Neural crest cell (in vitro differentiated cells): ENCODE measurements at places on chromosomes 11 and 22. TPM values are rescaled to one million over a fixed set of nuclear protein-coding genes. Genes with fewer than 3 reads are reported as not detected.
A peak's percentile ranks its signal among the peaks of the same experiment; 100 is the strongest.

DNA sequence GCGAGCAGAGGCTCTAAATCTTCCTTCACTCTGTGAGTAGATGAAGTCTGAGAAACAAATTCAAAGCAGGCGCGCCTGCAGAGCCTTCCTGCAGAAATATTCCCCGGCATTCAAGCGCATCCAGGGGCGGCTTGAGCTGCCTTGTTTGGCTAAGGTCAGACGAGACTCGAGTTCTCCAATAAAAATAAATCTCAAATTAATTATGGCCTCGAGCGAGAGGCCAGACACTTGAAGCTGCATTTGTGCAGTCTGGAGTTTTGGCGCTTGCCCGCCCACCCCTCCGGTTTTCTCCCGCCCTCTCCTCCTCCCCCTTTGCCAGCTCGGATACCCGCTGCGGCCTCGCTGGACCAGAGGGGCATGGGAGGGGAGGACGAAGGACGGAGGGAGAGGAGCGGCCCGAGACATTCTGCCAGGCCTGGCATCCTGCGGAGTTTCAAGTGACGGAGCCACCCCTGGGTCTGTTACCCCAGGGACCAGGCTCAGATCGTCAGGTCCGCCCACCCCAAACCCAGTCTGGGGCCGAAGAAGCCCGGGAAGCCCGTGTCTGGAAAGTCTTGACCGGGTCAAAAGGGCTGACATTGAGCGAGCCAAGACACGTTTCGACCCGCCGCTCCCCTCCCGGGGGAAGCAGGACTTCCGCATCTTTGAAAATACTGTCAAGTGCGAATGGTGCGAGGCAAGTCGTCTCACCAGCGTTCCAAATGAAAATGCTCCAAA, 3.8 kb upstream of the FLI1 start:
- no peak for DNase-seq

DNA sequence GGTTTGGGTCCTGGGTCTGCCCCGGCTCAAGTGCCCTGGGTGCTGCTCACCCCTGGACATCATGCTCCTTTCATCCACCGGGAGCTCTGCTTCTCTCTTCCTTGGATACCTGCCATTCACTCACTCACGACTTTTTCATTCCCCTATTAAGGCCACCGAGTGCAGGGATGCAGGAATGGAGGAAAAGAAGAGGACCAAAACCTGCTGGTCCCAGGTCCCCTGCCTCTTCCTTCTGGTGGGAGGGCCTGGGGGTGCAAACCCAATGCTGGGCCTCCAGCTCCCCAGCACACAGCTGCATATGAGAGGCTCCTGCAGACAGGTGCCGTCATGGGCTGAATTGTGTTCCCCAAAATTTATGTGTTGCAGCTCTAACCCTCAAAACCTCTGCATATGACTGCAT, 36.8 kb upstream of the MYEOV start:
- DNase-seq: no peak

DNA sequence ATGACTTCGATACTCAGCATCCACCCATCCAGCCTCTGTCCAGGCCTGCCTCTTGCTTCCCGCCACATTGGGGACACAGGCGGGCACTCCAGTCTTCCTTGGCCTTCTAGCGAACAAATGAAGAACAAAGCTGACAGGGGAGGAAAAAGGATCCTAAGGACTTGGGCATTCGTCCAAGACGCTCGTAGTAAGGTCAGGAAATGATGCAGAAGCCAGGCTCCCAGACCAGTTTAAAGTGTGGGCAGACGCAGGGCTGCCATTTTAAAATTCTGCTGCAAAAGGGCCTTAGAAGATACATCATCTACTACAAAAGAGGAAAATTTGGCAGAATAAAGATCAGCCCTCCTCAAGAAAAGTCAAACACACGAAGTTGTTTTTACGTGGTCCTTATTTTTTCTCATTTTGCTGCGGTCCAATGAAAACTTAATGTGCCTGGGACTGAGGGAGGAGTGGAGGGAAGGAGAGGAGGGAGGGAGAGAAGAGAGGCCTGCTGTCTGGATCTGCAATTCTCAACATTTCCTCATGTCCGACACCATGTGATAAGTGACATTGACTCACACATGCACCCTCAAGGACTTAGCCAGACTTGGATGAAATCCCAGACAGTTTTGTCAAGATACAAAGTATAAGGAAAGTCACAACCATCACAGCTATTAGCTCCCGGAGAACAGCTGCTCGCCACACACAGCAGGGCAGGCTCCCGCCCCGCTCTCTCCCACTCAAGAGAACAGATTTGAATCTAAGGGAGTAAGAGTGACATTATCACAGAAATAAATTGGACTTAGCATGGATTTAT, 5.7 kb downstream of the DNAL4 start:
- no peak for DNase-seq

GRCh38 chr11:43845816-43846215, 34.8 kb upstream of the ALKBH3 start:
- no peak for DNase-seq

DNA sequence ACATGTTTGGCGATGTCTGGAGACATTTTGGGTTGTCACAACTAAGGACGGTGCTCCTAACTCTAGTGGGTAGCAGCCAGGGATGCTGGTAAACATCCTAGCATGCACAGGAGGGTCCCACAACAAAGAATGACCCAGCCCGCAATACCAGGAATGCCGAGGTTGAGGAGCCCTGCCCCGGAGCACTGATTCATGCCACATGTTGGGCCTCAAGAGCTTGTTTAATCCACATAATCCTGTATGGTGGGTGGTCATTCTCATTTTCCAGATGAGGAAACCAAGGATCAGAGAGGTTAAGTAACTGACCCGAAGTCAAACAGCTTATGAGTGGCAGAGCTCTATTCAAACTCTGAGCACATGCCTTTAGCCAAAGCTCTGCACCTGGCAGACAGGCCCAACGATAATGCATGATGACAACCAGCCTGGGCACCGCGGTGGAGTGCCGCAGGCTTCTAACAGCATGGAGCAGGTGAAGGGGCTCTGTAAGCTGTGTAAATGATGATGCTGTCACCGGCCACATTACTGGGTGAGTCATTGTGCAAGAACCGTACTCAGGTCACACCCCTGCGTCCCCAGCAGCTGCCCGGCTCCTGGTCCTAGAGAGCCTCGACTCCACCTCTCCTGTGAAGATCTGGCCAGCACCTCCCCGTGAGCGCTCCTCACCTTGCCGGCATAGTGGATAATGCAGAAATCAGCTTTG, 58.6 kb downstream of the APOL1 start:
- no peak for DNase-seq

DNA sequence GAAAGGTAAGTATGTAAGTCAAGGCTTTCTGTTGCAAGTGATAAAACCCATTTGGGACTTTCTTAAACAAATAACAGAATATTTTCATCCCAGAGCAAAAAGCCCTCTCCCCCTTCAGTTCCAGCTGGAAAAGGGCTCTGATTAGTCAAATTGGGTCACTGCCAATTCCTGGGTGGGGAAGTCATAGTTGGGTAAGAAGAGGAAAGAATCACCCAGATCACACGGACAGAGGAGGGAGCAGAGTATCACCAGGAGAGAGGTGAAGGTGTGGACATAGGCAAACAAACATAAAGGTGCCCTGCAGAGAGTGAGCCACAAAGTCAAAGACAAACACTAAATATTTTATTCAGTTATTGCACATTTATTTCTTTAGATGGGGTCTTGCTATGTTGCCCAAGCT, 36.3 kb upstream of the SORL1 start:
- no peak for DNase-seq

GRCh38 chr11:79440571-79441460, at the start of gene TENM4:
Gene TENM4, minus strand, starts transcription at chr11:79441030. Its CDS starts 371,086 bp downstream, at chr11:79069944.
- peak; percentile 65 for DNase-seq

DNA sequence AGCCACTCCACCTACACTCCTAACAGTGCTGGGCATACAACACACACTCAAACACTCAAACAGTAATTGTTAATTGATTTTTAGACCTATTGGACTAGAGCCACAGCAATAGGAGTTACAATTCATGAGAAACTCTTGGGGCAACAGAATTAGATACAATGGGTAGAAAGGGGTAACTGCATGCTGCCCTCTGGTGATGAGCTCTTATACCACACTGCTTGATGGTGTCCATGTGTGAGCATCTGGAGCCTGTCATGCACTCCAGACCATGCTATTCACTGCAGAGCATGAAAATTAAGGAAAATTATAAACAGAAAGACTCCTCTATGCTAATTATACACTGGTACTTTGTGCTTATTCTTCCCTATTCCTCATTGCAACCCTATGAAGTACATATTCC, 975.5 kb upstream of the CCDC90B start:
- DNase-seq: no peak

DNA sequence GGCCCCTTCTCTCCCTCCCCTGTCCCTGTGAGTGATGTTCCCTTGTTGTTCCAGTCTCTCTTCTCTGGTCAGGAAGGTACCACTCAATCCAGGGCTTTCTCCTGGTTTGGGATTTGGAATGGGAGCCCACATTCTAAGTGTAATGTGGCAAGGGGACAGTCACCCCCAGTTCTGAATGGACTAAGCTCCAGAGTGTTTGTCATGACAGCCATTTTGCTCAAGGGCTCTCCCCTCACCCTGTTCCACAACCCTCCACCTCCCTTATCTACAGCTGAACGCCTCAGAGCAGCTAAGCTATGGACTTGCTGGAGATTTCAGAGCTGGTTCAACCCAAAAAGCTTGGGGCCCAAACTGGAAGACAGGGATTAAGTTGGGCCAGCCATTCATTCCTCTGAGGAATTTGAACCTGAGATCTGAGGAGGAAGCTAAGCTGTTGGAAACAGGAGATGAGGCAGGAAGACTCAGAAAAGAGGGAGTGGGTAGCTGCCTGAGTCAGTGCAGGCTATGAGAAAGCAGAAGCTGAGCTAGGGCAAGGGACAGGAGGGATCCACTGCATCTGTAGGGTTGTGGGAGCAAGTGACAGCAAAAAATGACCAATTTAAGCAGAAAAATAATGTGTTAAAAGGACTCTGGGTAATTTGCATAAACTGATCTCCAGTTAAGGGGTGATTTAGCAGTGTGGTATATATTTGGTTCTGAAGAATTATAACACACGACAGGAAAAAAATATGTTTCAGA, 22.9 kb upstream of the FCHSD2 start:
- no peak for DNase-seq

GRCh38 chr11:104433751-104434150, 269.8 kb upstream of the PDGFD start:
- no peak for DNase-seq

- DNase-seq: no peak
These were observed 1.3 kb upstream of the PHETA2 start for GRCh38 chr22:42072606-42073330.

DNA sequence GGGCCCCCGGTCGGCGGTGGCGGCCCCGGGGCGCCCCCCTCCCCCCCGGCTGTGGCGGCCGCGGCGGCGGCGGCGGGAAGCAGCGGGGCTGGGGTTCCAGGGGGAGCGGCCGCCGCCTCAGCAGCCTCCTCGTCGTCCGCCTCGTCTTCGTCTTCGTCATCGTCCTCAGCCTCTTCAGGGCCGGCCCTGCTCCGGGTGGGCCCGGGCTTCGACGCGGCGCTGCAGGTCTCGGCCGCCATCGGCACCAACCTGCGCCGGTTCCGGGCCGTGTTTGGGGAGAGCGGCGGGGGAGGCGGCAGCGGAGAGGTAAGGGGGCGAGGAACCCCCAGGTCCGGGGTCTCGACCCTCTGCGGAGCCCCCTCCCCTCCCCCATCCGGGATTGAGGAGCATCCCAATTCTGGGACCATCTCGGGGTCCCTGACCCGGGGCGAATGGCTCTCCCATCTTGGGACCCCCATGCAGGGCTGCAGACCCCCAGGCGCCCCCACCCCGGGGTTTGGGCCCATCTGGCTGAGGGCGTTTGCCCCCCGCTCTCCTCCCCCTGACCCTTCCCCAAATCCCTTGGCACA, 431 bp downstream of the KMT2A start:
- peak; percentile 9 for DNase-seq

GRCh38 chr11:19963697-19964387, 196.4 kb downstream of the DBX1 start:
- DNase-seq: no peak

- no peak for DNase-seq
These were observed 81.6 kb upstream of the SORL1-AS1 start for GRCh38 chr11:121534131-121535093.

DNA sequence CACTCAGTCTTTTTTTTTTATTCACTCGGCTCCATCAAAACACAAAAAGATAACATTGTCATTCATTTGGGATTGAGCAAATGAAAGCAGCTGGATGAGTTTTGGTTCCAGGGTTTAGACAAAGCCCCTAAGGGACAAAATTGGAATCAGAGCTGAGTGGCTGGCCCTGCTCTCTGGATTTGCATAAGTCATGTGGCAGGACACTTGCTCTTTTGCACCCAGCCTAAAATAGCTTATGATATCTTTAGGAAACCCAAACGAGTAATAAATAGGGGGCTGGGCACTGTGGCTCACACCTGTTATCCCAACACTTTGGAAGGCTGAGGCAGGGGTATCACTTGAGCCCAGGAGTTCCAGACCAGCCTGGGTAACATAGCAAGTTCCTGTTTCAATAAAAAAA, 11.0 kb upstream of the TMEM121B start:
- no peak for DNase-seq

GRCh38 chr11:68463714-68464113, 3.2 kb downstream of the PPP6R3 start:
- DNase-seq: no peak

- no peak for DNase-seq
These were observed 39.0 kb downstream of the FAM83F start for GRCh38 chr22:40033586-40034380.

DNA sequence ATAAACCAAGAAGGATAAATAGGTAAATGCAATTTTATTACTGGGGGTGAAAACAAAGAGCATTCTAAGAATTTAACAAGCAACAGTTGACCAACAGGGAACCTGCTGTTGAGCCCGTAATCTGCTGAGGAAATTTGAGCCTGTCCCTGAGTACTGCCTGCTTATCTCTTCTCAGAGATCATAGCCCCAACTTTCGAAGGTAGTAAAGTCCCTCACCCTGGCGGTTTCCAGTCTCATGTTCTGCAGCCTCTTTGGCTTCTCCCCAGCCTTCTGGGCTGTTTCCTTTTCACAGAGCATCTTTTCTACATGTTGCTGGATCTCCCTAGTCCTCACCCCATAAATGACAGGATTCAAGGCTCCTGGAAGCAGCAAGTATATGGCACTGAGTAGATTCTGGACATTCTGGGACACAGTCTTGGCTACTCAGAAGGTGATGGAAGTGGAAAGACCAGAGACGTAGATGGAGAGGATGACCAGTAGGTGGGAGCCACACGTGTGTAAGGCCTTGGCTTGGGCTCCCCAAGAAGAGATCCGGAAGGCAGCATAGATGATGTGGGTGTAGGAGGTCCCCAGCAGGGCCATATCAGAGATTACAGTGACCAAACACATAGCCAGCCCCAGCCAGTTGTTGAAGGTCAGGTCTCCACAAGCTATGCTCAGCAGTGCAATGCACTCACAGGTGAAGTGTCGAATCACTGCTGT, 51.6 kb downstream of the RRM1 start:
- DNase-seq: no peak

The SPON1 gene
- 12.2 and 13.2 TPM in 2 replicates for total RNA-seq

The PAK1 gene
- total RNA-seq: 60.5 and 67.7 TPM in 2 replicates

The HPX gene
- total RNA-seq: 4.3 and 6.0 TPM in 2 replicates

The NNMT gene
- 0.82 and 1.5 TPM in 2 replicates for total RNA-seq

The LRRC4C gene
- total RNA-seq: 5.2 and 5.5 TPM in 2 replicates

The ACRV1 gene
- 0.73 and 1.2 TPM in 2 replicates for total RNA-seq

The BACE1-AS gene
- total RNA-seq: 17.6 and 18.1 TPM in 2 replicates

The OVOL1 gene
- not detected in 2 replicates for total RNA-seq

The AMBRA1 gene
- 42.6 and 45.8 TPM in 2 replicates for total RNA-seq

The PGM2L1 gene
- total RNA-seq: 15.1 and 16.1 TPM in 2 replicates

The NECTIN1 gene
- 44.6 and 49.2 TPM in 2 replicates for total RNA-seq

The APOL5 gene
- total RNA-seq: not detected in 2 replicates
